ENCODE measurements at places on chromosomes 2 and 18. TPM values are rescaled to one million over a fixed set of nuclear protein-coding genes. Genes with fewer than 3 reads are reported as not detected.

The RBKS gene
- polyA plus RNA-seq, result 1.8 TPM

The PRKAG3 gene
- polyA plus RNA-seq, result not detected

The RAMP1 gene
- not detected for polyA plus RNA-seq

DNA sequence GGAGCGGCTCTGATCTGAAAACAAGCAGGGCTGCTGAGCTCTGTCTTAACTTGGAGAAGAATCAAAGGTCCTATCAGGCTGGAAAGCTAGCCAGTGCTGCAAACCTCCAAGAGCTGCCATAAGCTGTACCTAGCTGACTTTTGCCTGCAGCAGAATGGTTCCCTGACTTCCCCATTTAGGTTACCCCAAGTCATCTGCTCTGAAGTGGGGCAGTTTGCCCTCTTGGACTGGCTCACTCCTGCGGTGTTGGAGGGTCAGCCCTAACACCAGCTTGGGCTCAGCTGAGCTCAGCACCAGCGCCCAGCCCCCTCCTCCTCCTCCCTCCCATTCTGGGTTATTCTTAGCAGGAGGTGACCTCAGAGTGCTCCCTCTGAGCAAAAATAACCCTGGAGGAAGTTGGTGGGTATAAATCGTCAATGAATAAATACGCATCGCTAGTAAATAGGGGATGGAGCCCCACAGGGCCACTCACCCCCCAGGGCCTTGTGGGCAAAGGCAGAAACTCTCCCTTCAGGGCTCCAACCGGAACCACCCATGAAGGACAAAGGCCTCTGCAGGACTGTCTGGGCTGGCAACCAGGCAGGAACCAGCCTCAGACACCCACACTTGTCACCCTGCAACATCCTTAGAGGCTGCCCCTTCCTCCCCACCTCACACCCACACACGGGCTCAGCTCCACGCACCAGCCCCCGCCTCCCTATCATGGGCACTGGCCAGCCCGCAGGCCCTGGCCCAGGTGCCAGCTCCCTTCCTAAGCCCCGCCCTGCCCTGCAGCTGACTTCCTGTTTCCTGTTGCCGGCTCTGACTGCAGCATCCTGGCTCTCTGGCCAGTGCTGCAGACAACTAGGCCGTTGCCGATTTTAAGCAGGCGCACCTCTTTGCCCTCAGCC is 46.9 kb downstream of the DNMT3A start:
- peak; percentile 81 for DNase-seq

DNA sequence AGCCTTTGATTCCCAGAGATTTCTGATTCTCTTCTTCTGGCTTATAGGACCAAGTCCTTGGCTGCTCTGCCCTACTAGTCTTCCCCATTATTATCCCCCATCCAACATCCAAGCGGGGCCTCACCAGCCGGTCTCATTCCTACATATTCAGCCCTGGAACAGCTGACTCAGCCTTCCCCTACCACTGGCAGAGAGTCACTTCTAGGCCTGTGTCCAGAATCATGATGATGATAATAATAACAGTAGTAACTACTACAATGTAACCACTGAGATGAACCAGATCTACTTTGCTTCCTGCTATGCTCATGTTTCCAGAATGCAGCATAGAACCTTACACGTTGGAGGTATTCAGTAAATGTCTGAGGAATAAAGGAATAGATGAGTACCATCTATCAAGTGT is 295.2 kb downstream of the SRBD1 start:
- peak; percentile 48 for DNase-seq

DNA sequence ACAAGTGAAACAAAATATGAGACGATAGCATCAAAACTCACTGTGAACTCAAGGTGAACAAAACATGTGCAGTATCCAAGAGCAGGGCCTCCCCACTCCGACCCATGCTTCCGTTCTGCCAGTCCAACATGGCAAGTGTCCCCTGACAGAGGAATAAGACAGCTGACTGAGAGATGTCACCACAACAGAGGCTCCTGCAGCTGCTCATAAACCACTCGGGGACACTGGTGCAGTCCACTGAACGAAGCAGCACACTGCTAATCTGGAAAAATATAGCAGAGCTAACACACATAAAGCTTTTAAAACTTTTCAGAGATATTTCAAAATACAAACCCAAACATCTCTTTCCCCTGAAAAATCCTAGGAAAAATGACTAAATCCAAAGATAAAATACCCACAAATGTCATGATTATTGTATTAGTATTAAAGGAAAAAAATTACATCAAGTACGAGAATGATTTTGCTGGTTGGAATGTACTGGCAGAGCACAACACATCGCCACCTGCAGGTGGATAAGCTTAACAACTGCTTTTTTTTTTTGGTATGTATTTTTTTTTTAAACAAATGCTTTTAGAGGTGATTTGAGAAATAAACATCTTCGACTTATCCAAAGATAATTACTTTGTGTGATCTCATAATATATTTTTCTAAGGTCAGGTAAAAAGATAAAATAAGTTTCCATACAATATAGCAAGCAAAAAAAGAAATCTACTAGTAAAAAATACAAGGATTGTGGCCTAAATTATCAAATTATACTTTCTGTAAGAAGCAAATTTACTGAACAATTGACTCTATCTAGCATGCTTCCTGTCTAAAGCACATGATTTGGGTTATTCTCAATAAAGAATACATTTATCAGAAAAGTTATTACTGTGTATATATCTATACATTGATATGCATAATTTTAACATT is 18.6 kb downstream of the THADA start:
- peak; percentile 61 for DNase-seq

DNA sequence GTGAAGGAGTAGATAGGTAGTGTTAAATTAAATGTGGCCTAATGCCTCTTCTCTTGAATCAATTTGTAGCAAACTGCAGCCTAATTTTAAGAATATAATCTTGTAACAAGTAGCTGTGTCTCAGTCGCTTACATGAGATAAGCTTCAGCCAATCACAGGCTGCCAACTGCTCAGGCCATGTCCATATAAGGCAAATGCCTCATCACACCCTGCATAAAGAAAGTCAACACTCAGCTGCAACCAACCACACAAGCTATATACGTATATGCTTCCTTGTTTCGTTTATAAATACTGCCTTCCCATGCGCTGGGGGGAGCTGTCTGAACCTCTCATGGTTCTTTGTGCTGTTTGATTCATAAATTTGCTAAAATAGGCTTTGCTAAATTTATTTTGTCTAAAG is 476.3 kb downstream of the TRIB2 start:
- no peak for DNase-seq

DNA sequence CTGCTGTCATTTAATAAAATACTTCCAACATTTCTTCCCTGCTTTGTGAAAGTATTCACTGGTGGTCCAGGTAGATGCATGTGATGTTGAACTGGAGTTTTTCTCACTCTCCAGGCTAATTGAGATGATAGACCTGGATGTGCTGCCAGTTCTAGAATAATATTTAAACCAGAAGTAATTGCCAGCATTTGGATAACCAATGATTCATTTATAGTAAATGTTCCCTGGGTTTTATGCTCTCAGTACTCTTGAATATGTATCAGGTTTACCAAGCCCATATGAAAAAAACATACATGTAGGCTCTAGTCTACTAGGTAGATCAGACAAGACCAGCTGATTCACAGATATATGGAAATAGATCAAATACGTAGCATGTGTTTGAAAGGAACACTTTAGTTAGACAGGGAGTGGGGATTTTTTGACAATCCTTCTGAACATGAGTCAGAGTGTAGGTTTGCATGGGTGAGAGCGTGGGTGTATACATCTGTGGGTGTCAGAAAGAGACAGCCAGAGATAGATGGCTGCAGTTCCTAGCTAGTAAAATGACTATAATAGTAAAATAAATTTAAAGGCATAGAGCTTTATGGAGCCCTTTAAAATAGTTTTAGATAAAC is 115.1 kb downstream of the NAB1 start:
- no peak for DNase-seq

GRCh38 chr2:142605421-142605820 is 272.0 kb upstream of the KYNU start:
- no peak for DNase-seq

DNA sequence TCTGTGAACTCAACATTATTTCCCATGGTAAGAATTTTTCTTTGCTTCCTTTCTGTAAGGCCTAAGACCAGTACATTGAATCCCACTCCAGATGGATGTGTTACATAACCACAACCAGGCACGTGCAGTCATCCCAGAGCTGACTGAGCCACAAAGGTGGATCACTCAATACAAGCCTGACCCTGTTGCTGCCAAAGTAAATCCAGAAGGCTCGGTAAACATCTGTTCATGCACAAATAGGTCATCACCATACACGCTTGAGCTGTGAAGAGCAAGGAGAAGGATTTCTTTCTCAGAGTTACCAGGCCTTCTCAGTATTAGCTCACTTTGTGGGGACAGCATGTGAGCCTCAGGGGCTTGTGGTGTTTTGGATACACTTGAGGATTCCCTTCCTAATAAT is 791.4 kb upstream of the FANCL start:
- no peak for DNase-seq

DNA sequence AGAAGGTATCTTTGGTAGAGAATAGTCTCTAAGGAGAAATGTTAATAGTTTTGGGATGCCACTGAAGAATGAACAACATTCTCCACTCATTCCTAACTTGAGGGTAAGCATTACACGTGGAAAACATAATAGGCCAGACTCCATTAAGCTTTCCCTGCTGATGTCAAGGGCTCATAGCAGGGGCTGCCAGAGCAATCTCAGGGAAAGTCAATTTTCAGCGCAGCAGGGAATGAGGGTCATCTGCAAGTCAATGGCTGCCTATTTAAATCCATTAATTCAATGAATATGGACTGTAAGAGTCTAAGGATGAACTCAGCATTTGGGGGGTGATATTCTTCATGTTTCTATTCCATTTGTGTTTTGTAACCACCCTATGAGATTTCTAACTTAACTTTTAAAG is 144.2 kb upstream of the ARL4C start:
- DNase-seq, result no peak

- no peak for DNase-seq
Observed at GRCh38 chr2:159012142-159012541, 43.7 kb downstream of the TANC1 start.

- DNase-seq, result no peak
Observed at GRCh38 chr2:117536139-117536538, 278.4 kb upstream of the DDX18 start.

- no peak for DNase-seq
Observed at GRCh38 chr2:1813371-1813770, 69.1 kb upstream of the PXDN start.

DNA sequence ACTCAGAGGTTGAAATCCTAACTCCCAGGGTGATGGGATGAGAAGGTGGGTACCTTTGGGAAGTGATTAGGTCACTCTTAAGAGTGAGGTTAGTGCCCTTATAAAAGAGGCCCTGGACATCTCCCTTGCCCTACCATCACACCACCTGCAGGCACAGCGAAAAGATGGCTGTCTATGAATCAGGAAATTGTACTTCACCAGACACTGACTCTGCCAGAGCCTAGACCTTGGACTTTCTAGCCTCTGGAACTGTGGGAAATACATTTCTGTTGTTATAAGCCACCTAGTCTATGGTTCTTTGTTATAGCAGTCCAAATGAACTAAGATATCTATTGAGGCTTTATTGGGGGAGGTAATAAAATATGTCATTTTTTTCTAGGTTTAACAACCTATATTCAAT is 203.6 kb downstream of the SLC8A1 start:
- DNase-seq, result no peak

DNA sequence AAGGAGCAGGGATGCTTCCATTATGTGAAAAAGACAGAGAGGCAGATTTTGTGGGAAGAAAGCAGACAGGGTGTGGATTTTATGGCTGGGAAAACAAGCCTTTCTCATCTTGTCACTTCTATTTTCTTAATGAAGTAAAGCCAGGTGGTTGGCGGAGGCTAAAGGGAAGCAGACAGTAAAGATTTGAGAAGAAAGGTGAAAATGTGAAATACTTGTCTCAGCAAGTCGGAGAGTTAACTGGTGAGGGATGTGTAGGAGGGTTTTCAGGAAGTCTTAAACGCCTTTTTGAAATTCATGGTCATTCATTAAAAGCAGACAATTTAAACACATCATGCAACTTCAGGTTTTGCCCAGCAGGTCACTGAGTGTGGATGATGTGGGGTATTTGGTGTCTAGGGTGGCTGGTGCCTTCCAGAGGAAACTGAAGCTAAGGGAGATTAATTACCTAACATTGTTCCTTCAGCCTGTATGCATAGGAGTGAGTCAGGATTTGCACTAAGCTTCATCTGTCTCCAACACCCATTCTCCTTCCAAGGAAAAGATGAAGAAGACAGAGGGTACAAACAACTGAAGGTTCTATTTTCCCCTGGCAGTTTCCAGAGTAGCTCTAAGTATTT is 20.7 kb downstream of the SLC14A2 start:
- no peak for DNase-seq

- DNase-seq, result no peak
Observed at GRCh38 chr2:132373391-132374135, 43.0 kb upstream of the GPR39 start.

DNA sequence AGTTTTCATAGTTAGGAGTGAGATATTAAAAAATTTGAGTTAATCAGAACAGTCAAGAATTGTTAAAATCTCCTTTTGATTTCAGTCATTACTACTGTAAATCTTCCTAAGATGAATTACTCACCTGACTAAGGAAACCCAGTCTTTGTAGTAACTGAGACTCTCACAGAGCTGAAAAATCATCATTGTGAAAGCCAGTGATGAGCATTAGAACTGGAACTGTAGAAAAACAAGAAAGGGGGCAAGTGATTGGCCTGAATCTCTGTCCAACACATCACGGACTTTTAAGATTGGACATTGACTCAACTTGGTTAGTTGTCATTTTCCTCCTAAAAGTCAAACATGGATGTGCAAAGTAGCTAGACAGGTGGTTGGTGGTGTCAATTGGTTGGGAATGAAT is 21.9 kb downstream of the SETBP1 start:
- no peak for DNase-seq

Measured in endothelial cell of umbilical vein (primary cell).